ENCODE measurements at places on chromosomes 2 and 18. TPM values are rescaled to one million over a fixed set of nuclear protein-coding genes. Genes with fewer than 3 reads are reported as not detected.
A peak's percentile ranks its signal among the peaks of the same experiment; 100 is the strongest.

- peaks cover 63% of the 10 kb centered on the region for H3K4me1 ChIP-seq
- peak overlapping the region; percentile 94 for H3K27ac ChIP-seq
- H3K4me3 ChIP-seq, result no peak overlapping the region
- DNase-seq, result no peak
- peaks cover 90% of the 10 kb centered on the region for H3K36me3 ChIP-seq
Measured at GRCh38 chr18:77099485-77100370, 32.9 kb downstream of the MBP start.

GRCh38 chr2:218375212-218375611, 6.9 kb upstream of the SLC11A1 start:
- no peaks in the 10 kb centered on the region for H3K36me3 ChIP-seq
- peaks cover 7% of the 10 kb centered on the region for H3K4me1 ChIP-seq
- no peak for DNase-seq
- no peaks in the 10 kb centered on the region for H3K27me3 ChIP-seq

DNA sequence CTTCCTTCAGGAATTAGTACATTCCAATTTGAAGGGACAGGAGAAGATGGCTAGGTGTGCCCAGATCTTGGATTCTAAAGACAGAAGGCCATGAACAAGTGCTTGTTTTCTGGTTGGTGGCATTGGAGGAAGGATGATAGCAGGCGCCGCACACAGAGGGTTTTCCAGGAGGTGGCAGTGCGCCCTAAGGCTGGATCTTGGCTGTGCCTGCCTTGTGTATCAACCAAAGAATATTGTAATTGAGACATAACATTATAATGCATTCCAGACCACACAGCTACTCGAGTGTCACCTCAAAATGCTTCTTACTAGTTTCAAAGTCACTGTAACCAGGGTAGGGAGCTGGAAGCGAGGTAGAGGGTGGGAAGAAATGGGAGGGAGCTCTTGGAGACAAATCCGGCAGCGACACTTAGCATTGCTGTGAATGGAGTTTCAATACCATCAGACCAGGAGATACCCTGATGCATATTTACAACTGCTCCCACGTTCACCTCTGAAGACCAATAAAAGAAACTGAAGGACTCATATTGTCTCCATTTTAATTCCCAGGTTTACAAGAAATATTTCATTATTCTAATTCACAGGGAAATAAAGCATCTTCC, 42.5 kb downstream of the CPO start:
- no peaks in the 10 kb centered on the region for H3K36me3 ChIP-seq
- H3K4me1 ChIP-seq, result no peaks in the 10 kb centered on the region
- peak; percentile 68 for DNase-seq
- H3K27ac ChIP-seq, result no peak overlapping the region
- H3K27me3 ChIP-seq, result no peaks in the 10 kb centered on the region

DNA sequence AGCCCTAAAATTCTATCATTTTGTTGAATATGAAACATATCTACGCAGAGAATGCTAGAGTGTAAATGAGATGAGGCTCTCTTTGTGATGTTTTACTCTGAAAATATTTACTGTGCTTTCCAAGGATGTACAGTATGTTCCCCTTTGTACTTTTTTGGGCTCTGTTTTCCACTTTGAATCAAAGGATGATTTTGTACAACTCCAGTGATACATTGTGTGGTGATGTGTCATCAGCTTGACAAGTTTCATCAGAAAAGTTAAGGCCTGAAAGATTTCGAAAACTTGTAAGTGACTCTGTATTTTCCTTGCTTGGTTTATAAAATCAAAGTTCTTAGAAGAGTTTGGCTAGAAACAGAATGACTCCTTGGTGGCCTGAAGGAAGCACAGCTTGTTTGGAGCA, 206.3 kb downstream of the LTBP1 start:
- H3K4me3 ChIP-seq, result no peak overlapping the region
- no peak for DNase-seq
- no peaks in the 10 kb centered on the region for H3K27me3 ChIP-seq

- no peak overlapping the region for H3K4me3 ChIP-seq
- H3K27ac ChIP-seq, result no peak overlapping the region
- H3K27me3 ChIP-seq, result peaks cover 18% of the 10 kb centered on the region
Measured at GRCh38 chr2:170361090-170361936, 183.4 kb downstream of the MYO3B start.

- H3K4me3 ChIP-seq, result no peak overlapping the region
- H3K4me1 ChIP-seq, result no peaks in the 10 kb centered on the region
- DNase-seq, result no peak
Measured at GRCh38 chr2:177207101-177207500, 5.5 kb upstream of the HNRNPA3 start.

DNA sequence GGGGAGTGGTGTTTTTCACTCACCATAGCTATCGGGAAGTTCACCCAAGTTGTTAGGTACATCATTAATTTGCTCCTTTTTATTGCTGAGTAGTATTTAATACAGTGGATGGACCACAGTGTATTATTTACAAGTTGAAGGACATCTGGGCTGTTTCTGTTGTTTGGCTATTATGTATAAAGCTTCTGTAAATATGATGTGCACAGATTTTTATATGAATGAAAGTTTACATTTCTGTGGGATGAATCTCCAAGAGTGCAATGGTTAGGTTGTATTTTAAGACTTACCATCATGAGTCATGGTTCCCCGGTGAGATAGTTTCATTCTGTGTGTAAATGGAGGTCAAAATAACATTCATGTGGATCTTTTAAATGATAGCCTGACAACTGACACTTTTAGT, 337.4 kb downstream of the PTPRM start:
- H3K36me3 ChIP-seq, result no peaks in the 10 kb centered on the region
- H3K4me1 ChIP-seq, result peaks cover 11% of the 10 kb centered on the region
- no peak for DNase-seq
- H3K27ac ChIP-seq, result no peak overlapping the region
- H3K4me3 ChIP-seq, result no peak overlapping the region

GRCh38 chr18:60188958-60189357, 183.6 kb downstream of the MC4R start:
- no peak for DNase-seq
- H3K36me3 ChIP-seq, result no peaks in the 10 kb centered on the region
- no peak overlapping the region for H3K27ac ChIP-seq
- H3K4me1 ChIP-seq, result peaks cover 7% of the 10 kb centered on the region
- H3K27me3 ChIP-seq, result no peaks in the 10 kb centered on the region

DNA sequence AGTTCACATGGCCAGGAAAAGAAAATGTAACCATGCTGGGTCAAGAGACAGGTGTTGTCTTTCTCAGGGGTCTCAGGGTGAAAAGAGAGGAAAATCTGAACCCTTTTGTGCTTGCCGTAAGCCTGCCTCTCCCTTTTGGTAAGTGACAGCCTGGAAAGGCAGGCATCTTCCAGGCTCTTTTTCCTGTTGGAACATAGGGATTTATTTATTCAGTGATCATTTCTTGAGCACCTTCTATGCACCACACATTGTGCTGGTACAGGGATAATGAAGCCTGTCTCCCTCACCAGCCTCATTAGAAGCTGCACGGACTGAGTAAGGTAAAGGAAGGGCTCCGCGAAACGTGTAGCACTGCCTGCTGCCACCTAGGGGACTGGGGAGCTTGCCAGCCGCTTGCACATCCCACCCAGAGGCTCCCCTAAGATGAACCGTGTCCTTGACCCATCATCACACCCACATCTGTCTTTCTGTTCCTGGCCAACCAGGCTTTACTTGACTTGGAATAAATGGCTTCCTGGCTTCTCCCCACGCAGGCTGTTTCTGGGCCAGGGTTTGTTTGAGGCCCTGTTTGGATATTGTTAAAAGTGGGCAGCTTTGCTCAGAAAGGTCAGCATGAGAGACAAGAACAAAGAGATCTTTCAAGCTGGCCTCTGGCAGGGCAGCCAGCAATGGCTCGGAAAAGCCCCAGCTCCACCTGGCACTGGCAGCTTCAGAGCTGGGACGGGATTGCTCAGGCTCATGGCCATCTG, 73.3 kb upstream of the MCFD2 start:
- H3K27ac ChIP-seq, result no peak overlapping the region
- no peak overlapping the region for H3K4me3 ChIP-seq
- no peaks in the 10 kb centered on the region for H3K27me3 ChIP-seq
- peaks cover 58% of the 10 kb centered on the region for H3K4me1 ChIP-seq

DNA sequence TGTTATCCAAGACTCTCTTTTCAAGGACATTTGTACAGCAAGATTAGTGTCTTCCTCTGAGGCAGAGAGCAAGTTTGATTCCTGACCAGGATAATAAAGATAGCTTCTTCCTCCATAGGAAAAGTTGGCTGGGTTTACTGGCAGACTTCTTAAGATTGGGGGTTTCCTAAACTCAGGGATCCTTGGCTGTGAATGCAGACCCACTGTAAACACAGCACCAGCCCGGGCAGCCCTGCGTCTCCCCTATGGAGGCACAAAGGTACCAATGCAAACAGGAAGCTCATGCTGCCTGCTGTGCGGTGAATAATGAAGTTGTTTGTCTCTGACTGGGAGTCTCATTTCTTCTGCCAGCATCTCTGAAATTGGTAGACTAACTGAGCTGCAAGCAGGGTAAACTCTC, 96.2 kb upstream of the ARHGAP28 start:
- H3K4me3 ChIP-seq, result no peak overlapping the region
- DNase-seq, result no peak
- H3K4me1 ChIP-seq, result no peaks in the 10 kb centered on the region
- H3K27ac ChIP-seq, result no peak overlapping the region
- H3K27me3 ChIP-seq, result peaks cover 34% of the 10 kb centered on the region

DNA sequence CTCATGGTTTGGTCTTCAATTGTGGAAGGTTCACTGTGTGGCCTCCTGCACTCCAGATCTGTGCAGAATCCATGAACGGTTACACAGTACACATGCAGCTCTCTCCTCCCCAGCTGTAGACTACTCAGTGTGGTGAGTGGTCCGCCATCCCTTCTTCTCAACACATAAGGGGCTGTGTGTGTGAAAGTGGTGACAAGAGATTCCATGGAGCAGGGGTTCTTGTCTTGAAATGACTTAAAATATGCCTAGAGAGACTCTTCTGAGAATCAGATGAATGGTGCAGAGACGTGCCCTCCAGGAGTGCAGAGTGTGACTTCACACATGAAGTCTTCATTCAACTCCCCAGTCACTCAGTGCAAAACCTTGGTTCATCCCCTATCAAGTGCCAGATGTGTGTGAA, 151.0 kb upstream of the COPS8 start:
- H3K27me3 ChIP-seq, result peaks cover 40% of the 10 kb centered on the region
- H3K4me3 ChIP-seq, result no peak overlapping the region
- no peak overlapping the region for H3K27ac ChIP-seq
- H3K36me3 ChIP-seq, result no peaks in the 10 kb centered on the region

DNA sequence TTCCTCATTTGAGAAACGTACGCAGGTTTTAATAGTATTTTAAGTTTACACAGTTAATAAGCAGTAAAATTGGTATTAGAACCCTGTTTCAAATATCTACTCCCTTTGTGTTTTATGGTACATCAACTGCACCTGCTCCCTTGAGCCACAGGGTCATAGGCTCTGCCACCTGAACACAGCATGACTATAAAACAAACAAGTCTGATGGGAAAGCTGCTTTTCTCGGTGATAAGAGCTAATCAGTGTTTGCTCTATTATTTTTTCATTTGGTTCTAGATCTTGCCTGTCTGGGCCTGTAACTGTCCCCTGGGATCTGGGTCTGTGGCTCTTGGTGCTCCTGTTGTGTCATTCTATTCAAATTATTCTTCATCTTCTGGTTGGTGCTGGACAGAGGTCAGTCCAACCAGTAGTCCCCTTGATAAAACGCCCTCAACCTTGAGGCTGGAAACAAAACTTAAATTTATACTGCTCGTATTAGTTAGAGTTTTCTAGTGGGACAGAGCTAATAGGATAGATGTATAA, 314.8 kb upstream of the LRP1B start:
- H3K4me3 ChIP-seq, result no peak overlapping the region
- no peaks in the 10 kb centered on the region for H3K27me3 ChIP-seq
- DNase-seq, result no peak
- no peaks in the 10 kb centered on the region for H3K4me1 ChIP-seq
- H3K36me3 ChIP-seq, result no peaks in the 10 kb centered on the region

- no peak overlapping the region for H3K27ac ChIP-seq
- no peak for DNase-seq
- no peaks in the 10 kb centered on the region for H3K36me3 ChIP-seq
Measured at GRCh38 chr2:48043746-48044145, 137.4 kb upstream of the FBXO11 start.

DNA sequence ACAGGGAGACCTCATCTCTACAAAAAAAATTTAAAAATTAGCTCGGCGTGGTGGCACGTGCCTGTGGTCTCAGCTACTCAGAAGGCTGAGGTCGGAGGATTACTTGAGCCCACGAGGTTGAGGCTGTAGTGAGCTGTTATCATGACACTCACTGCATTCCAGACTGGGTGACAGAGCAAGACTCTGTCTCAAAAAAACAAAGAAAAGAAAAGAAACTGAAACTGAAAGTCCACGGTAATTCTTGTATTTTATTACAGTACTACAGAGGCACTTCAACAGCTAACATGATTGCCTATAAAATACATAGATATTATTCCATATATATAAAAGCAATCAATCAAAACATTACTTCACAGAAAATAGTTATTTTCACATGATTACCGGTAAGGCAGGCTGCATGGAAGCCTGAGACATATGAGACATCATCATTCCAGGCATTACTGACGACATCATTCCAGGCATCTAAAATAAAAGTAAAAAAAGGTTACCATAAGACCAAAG, 23.1 kb downstream of the PRPF40A start:
- no peak for DNase-seq
- no peaks in the 10 kb centered on the region for H3K27me3 ChIP-seq
- no peaks in the 10 kb centered on the region for H3K4me1 ChIP-seq

- no peak overlapping the region for H3K27ac ChIP-seq
- no peak overlapping the region for H3K4me3 ChIP-seq
- DNase-seq, result no peak
- H3K27me3 ChIP-seq, result no peaks in the 10 kb centered on the region
- H3K4me1 ChIP-seq, result peaks cover 38% of the 10 kb centered on the region
Measured at GRCh38 chr2:136217996-136218395, 100.0 kb upstream of the CXCR4 start.

DNA sequence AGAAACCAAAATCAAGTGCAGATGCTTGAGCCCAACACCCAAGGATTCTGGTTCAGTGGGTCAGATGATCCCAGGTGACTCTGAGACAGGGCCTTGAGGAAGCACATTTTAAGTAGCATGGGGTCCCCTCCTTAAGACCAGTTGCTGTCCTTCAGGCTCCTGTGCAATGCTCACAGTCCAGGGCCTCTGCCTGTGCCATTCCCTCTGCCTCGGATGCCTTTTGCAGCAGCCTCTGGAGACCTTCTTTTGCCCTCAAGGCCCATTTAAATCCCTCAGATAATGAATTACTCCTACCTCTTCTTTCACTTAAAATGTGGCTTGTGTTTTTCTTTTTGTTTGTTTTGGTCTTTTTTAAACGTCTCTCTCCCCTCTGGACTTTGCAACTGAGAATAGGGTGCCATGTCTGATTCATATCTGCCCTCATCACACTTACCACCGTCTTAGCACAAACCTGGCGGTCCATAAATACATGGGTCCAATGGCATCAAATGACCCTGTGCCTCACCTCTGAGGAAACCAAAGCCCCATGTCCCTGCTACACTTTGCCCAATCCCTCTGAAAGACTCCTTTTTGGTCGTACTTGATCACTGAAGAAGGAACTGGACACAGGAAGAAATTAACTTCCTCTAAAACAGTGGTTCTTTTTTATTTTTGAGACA, 14.2 kb downstream of the ACTG2 start:
- DNase-seq, result no peak
- H3K4me1 ChIP-seq, result no peaks in the 10 kb centered on the region
- no peaks in the 10 kb centered on the region for H3K36me3 ChIP-seq
- no peak overlapping the region for H3K4me3 ChIP-seq
- no peak overlapping the region for H3K27ac ChIP-seq

- H3K27ac ChIP-seq, result no peak overlapping the region
Measured at GRCh38 chr18:77220726-77221125, 28.9 kb upstream of the GALR1 start.

Gene SERPINB4
- not detected for total RNA-seq

Gene HOXD12
- total RNA-seq, result not detected

Gene ALPI
- not detected for total RNA-seq

Gene GTF2A1L
- not detected for total RNA-seq

Gene CNRIP1
- not detected for total RNA-seq

Gene INHA
- 0.80 TPM for total RNA-seq

Gene COLEC12
- total RNA-seq, result not detected

Gene RAB11FIP5
- total RNA-seq, result 20.2 TPM

Gene DTNA
- 10.9 TPM for total RNA-seq

Gene ITPRIPL1
- 1.7 TPM for total RNA-seq

Gene CYTIP
- total RNA-seq, result not detected
